Muscle of arm (tissue), 14 donors: ENCODE measurements at places on chromosomes 5 and 9.
A peak's percentile ranks its signal among the peaks of the same experiment; 100 is the strongest.

DNA sequence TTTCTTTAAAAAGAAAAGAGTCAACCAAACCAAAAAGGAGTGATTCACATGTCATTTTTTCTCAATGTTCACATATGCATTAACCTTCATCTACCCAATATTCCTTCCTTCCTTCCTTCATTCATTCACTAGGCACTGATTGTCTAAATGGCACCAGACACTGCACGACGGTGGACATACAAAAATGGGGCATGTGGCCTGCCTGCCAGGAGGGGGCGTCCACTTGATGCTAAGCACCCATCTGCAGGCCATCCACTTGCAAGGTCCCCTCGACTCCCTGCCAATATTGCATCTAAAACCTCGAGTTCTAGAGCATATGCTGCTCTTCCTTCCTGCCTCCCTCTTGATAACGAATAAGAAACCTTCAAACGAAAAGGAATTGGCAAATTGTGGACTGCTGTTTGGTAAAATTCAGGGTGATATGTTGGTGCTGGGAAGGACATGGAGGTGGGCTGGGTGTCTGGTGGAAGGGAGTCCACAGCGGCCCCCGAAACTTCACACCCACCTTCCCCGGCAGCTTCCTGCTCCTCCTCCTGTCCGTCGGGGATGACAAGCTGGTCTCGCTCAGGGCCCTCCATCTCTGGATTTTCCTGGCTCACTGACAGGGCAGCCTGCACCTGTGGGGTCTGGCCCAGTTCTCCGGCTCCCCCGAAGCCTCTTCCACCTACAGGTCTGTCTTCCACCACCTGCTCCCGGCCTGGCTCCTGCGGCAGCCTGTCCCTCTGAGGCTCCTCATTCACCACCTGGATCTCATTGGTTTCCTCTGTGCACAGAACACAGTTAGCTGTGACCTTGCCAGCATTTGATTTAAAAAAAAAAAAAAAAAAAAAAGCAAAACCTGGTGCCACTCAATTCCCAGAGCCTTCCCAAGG, 64.3 kb downstream of the GOLM1 start:
- DNase-seq, result no peak

DNA sequence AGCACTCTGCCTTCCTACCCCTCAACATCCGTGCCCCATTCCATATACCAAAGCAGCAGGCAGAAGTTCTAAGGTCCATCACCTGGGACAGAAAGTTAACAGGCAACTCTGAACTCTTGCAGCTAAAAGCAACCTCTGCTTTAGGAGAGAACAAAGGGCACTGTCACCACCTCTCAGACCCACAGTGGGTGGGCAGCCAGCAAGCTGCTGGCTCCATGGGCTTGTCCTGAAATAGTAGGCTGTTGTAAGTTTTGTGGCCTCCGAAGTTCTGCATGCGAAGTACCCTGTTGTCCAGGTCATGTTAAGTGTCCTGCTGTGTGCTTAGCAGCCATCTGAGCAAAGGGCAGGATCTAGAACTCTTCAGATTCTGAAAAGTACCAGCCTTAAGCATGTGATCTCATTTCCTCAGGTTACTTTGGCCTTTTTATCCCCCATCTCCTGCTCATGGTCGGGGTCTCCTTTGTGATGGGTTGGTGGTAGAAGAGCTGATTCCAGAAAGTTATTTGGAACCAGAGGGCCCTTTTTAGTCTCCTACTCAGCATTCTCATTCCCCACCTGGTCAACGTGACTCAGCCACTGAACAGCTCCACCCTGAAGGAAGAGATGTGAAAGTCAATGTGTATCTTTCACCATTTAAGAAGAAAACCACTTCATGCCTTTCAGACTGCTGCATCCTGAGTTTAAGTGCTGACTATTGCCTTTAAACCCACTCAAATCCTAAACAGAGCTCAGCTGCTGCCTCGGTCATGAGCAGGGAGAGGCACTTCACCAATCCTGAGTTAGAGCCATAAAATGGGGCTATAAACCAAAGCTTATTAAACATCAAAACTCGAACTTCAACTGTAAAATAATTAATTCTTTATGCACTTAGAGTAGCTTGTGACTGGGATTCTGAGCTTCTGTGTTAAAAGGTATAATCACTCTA, 121.4 kb downstream of the DPYSL3 start:
- DNase-seq, result no peak

DNA sequence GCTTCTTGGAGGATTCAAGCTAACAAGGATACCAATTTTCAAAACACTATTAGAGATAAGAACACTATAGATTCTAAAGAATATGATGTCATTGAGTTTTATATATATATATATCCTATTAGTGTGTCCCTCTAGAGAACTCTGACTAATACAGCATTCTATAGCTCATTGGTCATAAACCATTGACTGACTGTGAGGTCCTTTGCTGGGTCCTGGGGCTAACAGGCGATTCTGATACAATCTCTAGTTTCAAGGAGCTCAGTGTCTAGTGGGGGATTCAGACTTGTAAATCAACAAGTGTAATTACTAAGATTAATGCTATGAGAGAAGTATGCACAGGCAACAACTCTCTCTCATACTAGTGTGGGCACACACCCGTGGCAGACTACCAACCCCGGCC, 234.5 kb downstream of the DENND1A start:
- DNase-seq, result no peak

DNA sequence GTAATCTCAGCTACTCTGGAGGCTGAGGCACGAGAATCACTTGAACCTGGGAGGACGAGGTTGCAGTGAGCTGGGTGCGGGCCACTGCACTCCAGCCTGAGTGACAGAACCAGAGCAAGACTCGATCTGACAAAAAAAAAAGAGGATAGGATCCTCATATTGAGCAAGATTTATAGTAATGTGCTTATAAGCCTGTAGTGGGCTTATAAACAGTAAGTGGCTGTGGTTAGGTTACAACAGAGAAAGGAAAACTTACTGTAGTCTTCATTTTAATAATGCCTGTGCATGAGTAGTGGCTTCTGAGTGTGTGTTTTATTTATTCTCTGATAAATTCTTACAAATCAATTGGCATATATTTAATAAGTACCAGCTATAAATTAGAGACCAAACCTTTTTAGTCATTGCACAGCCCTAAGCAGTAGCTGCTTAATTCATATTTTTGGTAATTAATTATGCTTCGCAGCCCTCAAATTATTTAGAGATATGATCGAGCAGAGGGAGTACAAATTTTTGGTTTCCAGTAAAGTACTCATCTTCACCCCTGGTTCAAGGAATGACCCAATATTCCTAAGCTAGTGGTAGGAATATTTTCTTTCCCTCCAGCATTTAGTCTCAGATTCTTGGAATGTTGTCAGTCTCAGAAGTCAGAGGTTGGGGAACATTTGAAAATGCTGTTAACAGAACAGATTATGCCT, 73.8 kb upstream of the KLF9 start:
- DNase-seq, result no peak

GRCh38 chr5:67643536-67643935, 446.9 kb upstream of the CD180 start:
- DNase-seq, result no peak

GRCh38 chr9:16848179-16848578, 22.3 kb downstream of the BNC2 start:
- DNase-seq, result no peak

- DNase-seq, result no peak
These were observed 29.7 kb upstream of the RNU6ATAC start for GRCh38 chr9:134193912-134194535.

GRCh38 chr9:72649127-72649442, 127.7 kb downstream of the TMC1 start:
- DNase-seq, result no peak

GRCh38 chr5:59321642-59322041, 571.9 kb downstream of the PDE4D start:
- DNase-seq, result no peak

DNA sequence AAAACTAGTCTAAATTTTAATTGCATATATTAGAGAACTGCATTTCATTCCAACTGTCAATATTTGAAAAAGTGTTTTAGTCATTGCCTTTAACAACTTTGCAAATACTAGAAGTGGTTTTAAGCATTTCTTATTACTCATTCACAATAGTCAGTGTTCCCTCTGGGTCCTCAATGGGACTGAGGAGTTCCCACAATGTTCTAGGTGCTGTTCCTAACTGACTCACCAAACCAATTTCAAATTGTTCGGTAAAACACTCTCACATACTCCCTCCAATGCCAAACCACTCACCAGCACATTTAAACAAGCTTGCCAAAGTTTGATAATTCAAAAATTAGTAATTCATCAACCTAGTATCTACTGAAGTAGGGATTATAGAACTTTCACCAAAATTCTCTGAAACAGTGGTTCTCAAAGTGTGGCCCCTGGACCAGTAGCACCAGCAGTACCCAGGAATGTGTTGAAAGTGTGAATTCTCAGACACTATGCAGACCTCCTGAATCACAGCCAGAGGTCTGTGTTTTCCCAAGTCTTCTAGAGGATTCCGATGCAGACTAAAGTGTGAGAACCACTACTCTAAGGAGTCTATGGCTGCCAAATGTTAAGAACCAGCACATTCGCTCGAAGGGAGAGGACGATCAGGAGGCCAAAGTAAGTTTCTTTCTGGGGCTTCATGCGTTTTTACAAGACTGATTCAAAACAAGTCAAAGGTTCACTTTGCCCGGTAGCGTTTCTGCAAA, 72.8 kb downstream of the APBA1 start:
- no peak for DNase-seq

- DNase-seq, result peak; percentile 77
These were observed 542 bp upstream of the TRIM52 start for GRCh38 chr5:181261320-181262049.

DNA sequence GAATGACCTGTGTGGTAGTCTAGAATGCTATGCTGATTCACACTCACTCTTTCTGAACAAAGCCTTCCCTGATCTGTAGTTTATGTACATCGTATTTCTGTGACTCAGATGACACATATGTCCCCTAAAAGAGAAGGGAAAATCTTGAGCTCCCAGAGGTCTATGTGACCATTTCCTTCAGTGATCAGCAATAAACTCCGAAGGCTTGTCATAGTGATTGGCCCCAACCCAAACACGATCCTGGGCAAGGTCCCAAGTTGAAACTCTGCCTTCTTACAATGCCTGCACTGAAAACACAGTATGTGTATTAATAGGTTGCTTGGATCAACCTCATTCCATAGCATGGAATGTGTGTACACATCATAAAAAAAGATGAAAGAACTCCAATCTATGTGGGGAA, 685.8 kb downstream of the MAT2B start:
- peak; percentile 30 for DNase-seq

DNA sequence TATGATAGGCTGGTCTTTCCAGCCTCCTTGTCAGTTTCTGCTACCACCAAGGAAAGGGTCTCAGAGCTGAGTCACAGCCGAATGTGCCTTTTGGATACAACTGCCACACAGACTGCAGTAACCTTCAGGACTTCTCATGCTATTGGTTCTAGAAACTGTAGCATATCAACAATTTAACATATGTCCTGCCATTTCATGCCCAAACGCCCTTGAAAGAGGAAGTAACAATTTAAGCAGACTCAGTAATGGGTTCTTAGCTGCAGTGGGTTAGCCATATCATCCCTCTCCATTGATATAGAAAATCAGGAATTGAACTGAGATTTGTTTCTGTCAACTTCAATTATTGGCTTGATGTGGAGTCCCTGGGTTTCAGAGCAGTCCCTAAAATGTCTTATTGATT, 4.1 kb upstream of the CLK4 start:
- DNase-seq, result no peak

- DNase-seq, result no peak
These were observed 29.1 kb downstream of the JADE2 start for GRCh38 chr5:134554319-134555222.

DNA sequence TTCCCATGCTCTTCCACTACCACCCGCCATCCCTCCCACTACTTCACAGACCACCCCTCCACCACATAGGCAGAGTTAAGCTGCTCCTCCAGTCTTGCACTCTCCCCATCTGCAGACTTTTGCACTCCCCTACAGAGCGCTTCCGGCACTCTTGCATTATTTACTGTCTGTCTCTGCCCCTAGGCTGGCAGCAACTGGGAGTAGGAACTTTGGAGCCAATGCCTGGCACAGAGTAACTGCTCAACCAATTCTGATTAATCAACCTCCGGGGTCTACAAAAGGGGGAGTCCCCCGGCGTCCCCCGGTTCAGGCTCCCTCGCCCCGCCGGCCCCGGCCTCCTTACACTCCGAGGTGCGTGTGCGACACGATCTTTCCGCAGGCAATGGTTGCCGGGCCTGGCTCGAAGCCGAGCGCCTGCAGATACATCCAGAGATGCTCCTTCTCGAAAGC, 498 bp downstream of the HAUS6 start:
- no peak for DNase-seq

DNA sequence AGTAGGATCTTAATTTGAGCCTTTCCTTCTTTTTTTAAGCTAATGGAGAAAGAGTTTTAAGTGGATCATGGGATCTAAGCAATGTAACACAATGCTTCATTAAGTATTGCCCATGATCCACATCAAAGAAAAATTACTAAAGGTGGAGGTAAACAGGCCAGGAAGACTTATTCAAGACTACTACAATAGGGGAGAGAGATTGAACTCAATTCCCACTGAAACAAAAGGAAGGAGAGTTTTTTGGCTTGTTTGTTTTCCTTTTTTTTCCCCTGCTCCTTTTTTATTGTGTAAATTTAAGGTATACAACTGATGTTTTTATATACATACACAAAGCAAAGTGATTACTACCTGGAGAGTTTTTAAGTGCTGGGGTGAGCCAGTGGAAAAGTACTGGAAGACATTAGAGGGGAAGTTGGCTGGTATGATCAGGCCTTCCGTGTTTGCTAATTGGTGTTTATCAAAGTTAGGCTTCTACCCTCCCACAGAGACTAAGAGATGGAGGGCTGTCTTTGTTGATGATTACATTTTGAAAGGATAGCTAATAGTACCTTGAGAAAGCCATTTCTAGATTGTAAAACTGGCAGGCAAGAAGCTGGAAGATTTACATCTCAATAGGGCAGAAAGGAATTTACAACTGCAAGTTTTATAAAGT, 262.7 kb downstream of the CHSY3 start:
- DNase-seq, result no peak

GRCh38 chr9:127536499-127536898, 75.6 kb upstream of the STXBP1 start:
- DNase-seq, result no peak

GRCh38 chr5:125484742-125485641, 738.6 kb upstream of the ZNF608 start:
- peak; percentile 65 for DNase-seq

DNA sequence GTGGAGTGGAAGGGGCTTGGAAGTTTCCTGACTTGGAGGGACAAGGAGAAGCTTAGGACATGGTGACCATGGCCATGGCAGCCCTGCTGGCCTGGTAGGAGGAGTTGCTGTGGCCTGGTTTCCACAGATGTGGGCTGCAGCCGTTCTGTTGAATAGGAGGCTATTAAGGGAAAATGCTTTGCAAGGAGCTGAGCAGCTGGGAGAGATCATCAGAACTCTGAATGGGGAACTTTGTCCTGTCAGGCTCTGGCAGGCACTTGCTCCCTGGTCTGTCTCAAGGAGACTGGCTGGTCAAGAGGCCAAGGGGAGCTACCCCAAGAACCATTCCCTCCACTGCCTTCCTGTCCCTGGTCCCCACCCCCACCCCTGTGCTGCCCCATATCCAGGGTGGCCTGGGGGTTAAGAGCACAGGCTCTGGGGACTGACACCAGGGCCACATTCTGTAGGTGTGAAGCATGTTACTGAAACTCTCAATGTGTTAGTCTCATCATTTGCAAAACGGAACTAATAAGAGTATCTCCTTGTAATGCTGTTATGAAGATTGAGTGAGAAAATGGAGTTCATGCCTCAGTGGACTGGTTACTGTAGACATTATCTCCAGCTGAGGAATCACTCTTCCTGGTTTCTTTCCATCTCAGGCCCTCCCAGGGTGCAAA, 84.0 kb upstream of the ARAP3 start:
- DNase-seq, result no peak
